ENCODE measurements at places on chromosomes 11 and 22.

DNA sequence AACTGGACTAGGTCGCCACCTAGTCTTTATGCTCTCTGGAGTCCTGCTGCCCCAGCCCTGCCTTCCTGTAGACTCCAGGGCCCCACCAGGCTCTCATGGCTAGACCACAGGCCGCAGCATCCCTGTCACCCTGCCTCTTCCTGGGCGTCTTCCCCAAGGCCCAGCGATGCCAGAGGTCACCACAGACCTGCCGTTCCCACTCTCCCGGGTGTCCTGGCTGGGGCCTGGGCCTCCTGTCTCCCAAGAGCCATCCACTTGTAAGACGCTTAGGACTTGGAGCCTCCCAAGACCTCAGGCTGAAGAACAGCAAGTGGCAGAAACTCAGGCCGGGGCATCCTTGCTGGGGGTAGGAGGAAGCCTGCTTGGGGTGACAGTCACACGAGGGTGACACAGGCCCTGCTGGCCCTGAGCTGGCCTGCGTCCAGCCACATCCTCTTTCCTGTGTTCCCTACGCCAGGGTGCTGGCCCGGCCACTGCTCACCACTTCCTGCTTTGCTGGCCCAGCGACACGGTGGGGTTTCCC is 2.0 kb upstream of the TCIRG1 start:
- DNase-seq, result no peak

- DNase-seq, result no peak
Measured at GRCh38 chr22:47027766-47028165, 265.3 kb downstream of the TBC1D22A start.

DNA sequence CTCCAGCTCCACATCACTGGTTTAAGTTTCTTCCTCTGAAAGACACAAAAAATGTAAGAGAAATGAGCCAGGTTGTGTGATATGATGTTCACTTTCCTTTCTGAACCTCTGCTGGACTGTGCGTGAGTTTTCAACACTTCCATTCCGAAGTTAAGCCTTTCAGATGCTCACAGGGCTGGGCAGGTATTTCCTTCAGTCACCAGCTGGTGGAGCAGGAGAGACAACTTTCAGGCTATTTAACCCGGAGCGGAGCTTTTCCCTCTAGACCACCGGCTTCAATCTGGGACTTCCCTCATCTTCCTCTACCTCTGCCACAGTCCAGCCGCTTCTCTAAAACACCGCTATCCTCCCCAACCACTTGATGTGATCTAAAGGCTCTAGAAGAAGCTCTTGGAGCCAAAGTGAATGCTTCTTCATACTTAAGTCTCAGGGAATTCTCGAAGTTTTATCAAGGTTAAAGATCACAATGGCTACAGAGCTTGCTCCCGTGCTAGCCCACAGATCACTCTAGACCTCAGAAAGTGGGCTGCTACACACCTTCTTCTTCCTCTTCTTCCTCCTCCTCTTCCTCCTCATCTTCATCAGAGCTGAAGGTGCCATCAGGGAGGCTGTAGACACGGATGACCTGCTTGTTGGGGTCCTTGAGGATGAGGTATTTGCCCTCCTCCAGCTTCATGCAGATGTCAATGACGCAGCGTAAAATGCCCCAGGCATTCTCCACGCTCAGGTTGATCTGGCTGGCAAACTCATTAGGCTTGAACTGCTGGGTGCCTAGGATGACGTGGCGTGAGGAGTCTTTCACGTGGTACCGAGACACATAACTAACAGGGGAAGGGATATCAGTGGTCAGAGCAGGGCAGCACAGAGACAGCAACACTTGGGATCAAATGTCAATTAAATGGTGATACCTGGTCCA is 4.4 kb upstream of the FOXRED2 start:
- no peak for DNase-seq

DNA sequence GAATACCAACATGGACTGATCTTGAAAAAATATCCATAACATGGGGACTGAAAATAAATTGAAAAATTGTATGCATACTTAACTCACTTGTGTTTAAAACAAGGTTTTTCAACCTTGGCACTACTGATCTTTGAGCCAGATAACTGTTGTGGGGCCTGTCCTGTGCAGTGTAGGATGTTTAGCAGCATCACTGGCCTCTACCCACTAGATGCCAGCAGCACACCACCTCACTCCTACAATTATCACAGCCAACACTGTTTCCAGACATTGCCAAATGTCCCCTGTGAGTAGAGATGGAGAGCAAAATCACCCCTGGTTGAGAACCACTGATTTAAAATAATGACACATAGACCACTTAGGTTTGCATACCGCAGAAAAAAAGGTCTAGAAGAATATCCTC is 45.0 kb upstream of the SLC1A2 start:
- no peak for DNase-seq

DNA sequence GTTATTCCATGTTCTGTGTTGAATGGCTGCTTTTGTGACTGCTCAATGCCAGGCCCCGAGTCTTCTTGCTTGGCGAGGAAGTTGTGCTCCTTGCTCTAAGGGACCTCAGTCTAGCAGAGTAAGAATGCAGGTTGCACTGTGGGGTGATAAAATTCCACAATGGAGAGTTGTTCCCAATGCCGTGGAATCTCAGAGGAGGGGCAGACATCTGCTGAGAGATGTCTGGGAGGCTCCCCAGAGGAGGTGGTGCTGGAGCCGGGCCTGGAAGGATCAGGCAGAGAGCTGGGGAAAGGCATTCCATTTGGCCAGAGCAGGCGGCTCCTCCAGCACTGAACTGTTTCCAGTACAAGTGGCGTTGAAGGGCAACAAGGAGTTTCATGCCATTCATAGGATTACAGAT is 55.2 kb downstream of the ST3GAL4 start:
- no peak for DNase-seq

DNA sequence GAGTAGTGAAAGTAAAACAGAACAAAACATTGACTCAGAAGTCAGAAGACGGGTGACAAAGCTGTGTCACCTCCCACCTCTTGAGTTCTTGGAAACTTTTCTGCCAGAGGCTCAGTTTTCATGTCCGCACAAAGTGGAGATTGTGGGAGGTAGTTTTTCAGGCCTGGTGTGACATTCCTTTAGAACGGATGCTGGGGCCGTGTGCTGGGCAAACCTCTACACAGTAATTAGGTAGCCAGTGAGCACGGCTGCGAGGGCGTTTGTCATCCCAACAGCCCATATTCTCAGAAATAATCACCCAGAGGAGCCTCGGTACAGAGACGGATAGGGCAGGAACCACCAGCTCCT is 1054.4 kb downstream of the TBC1D22A start:
- no peak for DNase-seq

GRCh38 chr11:65386307-65387140 is at the start of gene FRMD8:
TSS of gene FRMD8 (plus strand) at chr11:65386637. CDS start at chr11:65387037, 400 bp downstream.
- DNase-seq, result no peak

GRCh38 chr11:66328302-66329144 is 7.7 kb downstream of the RIN1 start:
- DNase-seq, result no peak

DNA sequence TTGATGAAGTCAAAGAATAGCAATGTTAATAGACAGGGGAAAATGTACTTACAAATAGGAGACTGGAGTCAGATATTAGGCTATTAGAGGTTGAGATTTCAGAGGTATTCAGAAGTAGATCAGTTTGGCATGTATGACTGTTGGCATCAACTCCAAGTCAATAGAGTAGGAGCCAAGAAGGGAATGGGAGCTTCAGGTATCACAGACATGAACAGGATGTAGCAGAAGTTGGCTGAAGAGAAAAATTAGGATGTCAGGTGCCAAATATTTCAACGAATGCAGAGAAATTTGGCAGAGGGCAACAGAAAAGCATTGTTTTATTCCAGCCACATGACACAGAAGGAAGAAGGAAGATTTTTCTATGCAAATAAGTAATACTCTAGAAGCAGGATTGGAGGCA is 69.7 kb downstream of the GLYATL1 start:
- no peak for DNase-seq

- DNase-seq, result no peak
Measured at GRCh38 chr11:46207270-46207669, 70.2 kb upstream of the CREB3L1 start.

DNA sequence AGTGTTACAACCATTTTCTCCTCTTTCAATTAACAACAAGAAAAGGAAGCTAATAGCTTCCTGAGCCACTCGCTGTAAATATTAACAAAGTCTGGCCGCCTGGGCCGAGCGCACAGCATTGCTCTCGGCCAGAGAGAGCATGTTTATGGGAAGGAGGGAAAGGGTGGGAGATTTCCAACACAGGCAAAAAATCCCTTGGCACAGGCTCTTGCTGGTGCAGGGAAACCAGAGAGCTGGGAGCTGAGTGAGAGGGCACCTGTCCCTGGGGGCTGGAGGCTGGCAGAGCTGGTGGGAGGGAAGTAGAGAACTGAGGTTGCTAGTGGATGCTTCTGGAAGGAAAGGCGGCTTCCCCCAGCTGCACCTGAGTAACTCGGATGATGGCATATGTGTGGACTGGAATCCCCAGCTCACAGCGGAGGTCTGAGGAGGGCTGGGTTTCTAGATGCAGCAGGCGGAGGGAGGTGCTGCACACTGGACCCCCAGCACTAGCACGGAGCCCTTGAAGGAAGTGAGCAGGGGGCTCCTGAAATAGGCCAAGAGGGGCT is 59.6 kb downstream of the FLRT1 start:
- DNase-seq, result no peak

GRCh38 chr22:45772743-45773142 is 101.1 kb downstream of the ATXN10 start:
- no peak for DNase-seq

- no peak for DNase-seq
Measured at GRCh38 chr11:841981-842369, 354 bp downstream of the POLR2L start.

DNA sequence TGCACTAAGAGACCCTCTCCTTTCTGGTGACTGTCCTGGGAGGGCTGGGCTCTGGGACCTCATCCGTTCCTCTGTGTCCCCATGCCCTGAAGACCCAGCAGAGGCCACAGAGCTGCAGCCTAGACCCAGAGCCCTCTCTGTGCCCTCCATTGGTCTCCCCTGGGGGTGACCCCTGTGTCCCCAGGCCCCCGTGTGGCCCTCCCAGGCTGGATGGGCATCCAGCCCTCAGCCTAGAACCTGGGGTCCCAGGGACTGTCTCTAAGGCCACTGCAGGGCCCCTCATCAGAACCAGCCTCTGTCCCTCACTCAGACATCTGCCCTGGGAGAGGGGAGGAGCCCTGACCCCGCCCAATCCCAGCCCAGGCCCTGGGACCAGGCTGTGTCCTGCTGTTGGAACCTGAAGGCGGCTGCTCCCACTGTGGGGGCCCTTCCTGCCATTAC is 5.7 kb downstream of the IGLL1 start:
- DNase-seq, result no peak

- DNase-seq, result no peak
Measured at GRCh38 chr22:41976961-41977566, 7.8 kb downstream of the SEPTIN3 start.

GRCh38 chr11:34595391-34595790 is 25.5 kb upstream of the EHF start:
- DNase-seq, result no peak

- DNase-seq, result no peak
Measured at GRCh38 chr11:16985297-16985696, 28.9 kb downstream of the PLEKHA7 start.

DNA sequence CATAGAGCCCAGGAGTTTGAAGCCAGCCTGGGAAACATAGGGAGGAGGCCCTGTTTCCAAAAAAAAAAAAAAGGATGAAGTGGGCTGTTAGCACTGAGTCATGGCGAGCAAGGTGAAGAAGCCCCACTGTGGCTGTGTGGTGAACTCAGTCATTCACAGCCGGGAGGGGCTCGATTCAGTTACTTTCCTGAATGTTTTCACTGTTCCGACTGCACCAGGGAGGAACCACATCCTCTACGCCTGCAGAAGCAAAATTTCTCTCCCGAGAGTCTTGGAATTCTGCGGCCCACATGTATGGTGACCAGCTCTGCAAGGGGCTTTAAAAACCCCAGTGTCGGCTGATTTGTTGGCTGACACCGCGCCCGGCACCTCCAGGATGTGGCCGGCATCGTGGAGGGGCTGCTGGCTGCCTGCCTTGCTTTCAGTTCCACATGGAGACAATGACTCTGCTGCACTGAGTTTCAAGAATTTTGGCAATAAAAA is 27.8 kb upstream of the GRAMD4 start:
- no peak for DNase-seq

DNA sequence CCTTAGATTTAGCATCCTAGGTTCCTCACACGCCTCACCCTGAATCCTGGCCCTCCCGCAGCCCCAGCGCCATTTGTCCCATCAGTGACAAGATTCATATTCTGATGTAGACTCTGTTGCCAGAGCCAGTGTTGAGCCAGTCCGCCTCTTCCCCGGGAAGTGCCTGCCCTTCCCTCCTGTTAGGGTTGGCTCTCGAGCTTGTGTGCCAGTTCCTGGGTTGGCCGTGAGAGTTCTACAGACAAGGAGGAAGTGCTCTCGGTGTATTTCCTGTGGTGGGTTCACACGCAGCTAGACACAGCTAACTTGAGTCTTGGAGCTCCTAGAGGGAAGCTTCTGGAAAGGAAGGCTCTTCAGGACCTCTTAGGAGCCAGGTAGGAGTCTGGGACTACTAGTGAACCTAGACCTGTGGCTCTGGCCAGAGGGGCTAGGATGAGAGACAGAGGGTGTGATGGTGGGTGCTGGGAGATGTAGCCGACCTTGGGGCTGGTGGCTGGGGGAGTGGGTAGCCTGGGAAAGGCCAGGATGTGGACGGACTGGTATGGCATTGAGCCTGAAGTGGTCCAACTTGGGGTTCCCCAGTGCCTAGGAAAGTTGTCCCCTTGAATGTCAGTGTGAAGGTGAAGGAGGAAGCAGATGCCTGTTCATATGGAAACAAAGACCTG is at the start of gene IL18BP:
Gene IL18BP, plus strand, starts transcription at position 261 of the 662 bp plus-strand sequence. CDS start 1,076 bp downstream, outside the sequence.
- no peak for DNase-seq

GRCh38 chr11:5092821-5093585 is 23.6 kb downstream of the OR52E1 start:
- no peak for DNase-seq

DNA sequence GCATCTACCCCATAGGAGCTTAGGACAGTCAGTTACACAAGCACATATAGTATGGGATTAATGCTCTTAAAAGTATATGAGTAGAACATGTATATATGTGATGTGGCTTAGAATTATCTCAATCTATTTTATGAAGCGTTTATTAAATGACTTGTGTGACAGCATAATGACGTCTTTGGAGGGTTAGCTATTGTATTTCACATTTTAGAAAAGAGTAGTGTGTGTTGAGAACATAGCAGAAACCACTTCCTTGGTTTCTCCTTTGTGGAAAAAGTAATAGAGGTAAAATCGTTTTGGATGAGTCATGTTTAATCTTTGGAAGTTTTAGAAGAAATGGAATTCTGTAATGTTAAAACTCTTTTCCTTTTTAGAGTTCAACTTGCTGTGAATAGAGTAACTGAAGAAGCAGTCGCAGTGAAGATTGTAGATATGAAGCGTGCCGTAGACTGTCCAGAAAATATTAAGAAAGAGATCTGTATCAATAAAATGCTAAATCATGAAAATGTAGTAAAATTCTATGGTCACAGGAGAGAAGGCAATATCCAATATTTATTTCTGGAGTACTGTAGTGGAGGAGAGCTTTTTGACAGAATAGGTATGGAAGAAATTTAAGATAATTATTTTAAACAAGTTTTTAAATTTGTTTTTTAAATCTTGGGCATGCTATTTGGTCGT is 2.4 kb downstream of the CHEK1 start:
- DNase-seq, result no peak

DNA sequence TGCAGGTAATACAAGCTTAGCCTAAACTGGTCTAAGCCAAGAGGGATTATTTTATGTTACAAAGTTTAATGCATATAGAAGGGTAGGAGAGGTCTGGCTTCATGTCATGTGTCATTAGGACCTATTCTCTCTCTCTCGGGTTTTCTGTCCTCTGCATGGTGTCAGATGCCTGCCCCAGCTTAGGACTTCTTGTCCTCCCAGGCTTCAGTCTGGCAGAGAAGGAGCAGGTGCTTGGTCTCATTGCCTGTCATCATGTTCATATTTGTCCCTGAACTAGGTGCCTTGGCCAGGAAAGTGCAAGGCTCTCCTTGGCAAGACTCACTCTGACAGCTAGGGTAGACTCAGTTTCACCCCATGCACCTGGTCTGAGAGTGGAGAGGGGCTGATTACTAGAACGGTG is 126.3 kb downstream of the ADAMTS15 start:
- no peak for DNase-seq

All from cerebellar nuclear complex (tissue), 1 donor.